ENCODE measurements at places on chromosomes 2 and 18. TPM values are rescaled to one million over a fixed set of nuclear protein-coding genes. Genes with fewer than 3 reads are reported as not detected.

Gene MXD1
- total RNA-seq = 15.8 TPM

Gene LYPD6B
- not detected for total RNA-seq

Gene NYAP2
- total RNA-seq = 0.05 TPM

Gene DSG1
- not detected for total RNA-seq

Gene UGT1A5
- total RNA-seq = not detected

Gene GPR55
- total RNA-seq = 8.9 TPM

- no peaks in the 10 kb centered on the region for H3K36me3 ChIP-seq
- no peaks in the 10 kb centered on the region for H3K4me1 ChIP-seq
- no peak overlapping the region for H3K27ac ChIP-seq
- H3K4me3 ChIP-seq = no peak overlapping the region
- DNase-seq = no peak
These were observed 174.2 kb downstream of the PRPF40A start for GRCh38 chr2:152542995-152543481.

DNA sequence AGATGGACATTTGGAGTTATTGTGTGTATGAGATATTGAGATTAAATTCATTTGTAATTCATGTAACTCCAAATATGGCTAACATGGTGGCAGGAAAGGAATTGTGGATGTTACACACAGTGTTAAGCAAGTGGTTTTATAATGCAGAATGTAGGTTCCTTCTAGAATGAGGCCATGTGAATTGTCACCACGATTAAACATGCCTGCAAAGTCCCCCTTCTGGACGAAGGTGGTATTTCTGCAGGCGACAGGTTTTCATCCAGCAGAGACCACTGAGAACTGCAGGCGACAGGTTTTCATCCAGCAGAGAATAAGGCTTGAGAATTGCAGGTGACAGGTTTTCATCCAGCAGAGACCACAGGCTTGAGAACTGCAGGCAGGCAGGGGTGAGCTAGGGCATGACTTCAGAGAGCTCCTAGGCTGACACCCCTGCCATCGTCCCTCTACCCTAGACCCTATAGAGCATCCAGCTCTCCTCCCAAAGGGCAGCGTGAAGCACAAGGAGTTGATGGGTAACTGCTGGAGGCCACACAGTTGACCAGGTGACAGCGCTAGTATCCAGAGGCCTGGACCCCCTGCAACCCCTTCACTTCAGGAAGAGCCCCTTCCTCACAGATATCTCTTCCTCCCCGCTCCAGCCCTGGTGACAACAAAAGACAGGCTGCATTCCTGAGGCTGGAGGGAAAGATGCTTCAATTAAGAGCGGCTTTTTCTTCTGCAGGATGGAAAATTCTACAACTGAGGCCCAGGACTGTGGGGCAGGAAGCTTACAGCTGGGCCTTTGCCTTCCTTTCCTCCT lies 175.8 kb downstream of the LOXHD1 start:
- no peaks in the 10 kb centered on the region for H3K4me1 ChIP-seq
- H3K36me3 ChIP-seq = no peaks in the 10 kb centered on the region
- peak; percentile 27 for DNase-seq
- no peak overlapping the region for H3K4me3 ChIP-seq

- H3K4me1 ChIP-seq = peaks cover 7% of the 10 kb centered on the region
- H3K4me3 ChIP-seq = no peak overlapping the region
- no peak for DNase-seq
- no peaks in the 10 kb centered on the region for H3K27me3 ChIP-seq
- H3K36me3 ChIP-seq = peaks cover 97% of the 10 kb centered on the region
These were observed 101.2 kb downstream of the ZNF236 start for GRCh38 chr18:76923485-76924085.

DNA sequence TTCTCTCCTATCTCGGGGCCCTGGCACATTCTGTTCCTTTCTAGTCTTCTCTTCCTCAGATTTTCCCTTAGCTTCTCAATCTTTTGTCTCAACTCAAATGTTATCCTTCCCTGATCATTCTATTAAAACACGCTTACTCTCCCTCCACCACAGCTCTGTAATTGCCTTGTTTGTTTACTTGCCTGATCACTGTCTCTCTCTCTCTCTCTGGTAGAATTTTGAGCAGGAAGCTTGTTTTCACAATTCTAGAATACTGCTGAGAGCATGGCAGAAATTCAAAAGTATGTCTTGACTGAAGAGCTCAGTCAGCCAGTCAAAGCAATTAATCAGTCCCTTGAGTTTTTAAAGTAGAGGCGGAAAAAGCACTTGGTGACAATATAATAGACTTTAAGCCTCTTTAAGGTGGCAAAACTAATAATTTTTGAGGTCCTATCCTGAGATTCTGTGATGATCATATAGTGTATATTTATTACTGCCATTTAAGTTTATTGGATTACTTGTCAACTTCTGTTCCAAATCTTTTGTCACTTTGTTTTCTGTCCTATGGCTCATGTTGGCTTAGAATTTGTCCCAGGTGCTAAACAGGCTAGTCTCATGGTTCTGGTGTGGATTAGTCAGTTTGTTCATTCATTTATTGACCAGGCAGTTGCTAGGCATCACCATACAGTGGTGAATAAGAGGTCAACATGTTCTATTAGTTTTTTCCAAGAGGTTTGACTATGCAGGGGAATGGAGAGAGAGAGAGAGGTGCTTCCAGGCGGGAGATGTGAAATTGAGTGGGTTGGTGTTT lies 2.3 kb downstream of the PSMD1 start:
- H3K27me3 ChIP-seq = peaks cover 4% of the 10 kb centered on the region
- peak overlapping the region; percentile 51 for H3K27ac ChIP-seq

- peaks cover 6% of the 10 kb centered on the region for H3K36me3 ChIP-seq
- peaks cover 19% of the 10 kb centered on the region for H3K4me1 ChIP-seq
- DNase-seq = no peak
These were observed 47.0 kb downstream of the FAM168B start for GRCh38 chr2:131046028-131046917.

DNA sequence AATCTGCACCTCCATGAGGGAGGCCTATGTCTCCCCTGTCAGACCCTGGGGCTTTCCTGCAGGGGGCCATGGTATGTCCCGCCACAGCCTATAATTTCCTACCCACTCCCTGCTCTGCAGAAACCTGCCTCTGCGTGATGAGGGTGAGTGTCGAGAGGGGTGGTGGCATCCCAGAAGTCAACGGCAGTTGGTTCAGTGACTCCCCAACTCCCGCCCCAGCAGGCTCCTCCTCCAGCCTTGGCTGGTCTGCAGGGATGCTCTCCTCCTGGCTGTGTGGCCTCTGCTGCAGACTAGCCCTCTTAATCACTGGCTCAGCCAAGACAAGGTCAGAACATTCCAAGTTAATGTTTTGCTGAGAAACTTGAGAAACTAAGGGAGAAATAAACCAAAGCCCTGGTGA lies 13.3 kb downstream of the CELF4 start:
- no peaks in the 10 kb centered on the region for H3K4me1 ChIP-seq
- DNase-seq = no peak
- peaks cover 5% of the 10 kb centered on the region for H3K27me3 ChIP-seq
- H3K27ac ChIP-seq = no peak overlapping the region
- no peaks in the 10 kb centered on the region for H3K36me3 ChIP-seq

DNA sequence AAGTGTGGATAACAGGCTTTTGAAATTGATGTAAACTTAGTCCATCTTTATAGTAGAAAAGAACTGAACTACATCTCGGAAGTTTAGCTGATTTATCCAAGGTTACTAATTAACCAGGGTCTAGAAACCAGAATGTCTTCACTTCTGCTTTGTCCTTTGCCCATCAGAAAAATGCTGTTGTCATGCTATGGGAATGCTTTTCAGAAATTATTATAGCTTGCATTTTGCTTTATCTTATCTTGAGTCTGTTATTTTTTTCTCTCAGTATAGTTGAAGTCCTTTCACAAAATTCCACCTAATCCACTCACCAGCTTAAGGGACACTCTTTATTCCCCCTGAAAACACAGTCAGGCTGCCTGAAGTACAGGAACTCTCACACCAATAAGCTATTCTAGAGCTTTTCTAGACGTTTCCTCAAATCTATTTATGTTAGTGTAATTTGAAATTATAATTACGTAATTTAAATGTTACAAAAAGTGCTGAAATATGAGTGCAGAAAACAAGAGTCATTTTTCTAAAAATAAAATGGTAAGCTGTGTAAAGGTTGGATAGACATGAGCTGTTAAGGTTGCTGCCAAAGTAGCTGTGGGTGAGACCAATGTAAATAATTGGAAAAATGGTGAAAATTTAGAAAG lies 456.3 kb downstream of the TGIF1 start:
- no peak for DNase-seq
- no peaks in the 10 kb centered on the region for H3K4me1 ChIP-seq
- no peaks in the 10 kb centered on the region for H3K36me3 ChIP-seq
- H3K27ac ChIP-seq = no peak overlapping the region

GRCh38 chr18:35290094-35290735 lies at the start of gene ZSCAN30:
TSS of gene ZSCAN30 (minus strand) at chr18:35290229. CDS start at chr18:35264352, 25,877 bp downstream.
- H3K27me3 ChIP-seq = no peaks in the 10 kb centered on the region
- peaks cover 25% of the 10 kb centered on the region for H3K36me3 ChIP-seq
- H3K4me1 ChIP-seq = peaks cover 80% of the 10 kb centered on the region
- H3K4me3 ChIP-seq = peak within 1 kb of the TSS; percentile 99
- peak within 1 kb of the TSS; percentile 98 for H3K27ac ChIP-seq

GRCh38 chr2:38765551-38765950 lies 12.5 kb upstream of the GEMIN6 start:
- no peak overlapping the region for H3K27ac ChIP-seq
- H3K4me3 ChIP-seq = no peak overlapping the region
- no peaks in the 10 kb centered on the region for H3K36me3 ChIP-seq
- no peaks in the 10 kb centered on the region for H3K4me1 ChIP-seq

DNA sequence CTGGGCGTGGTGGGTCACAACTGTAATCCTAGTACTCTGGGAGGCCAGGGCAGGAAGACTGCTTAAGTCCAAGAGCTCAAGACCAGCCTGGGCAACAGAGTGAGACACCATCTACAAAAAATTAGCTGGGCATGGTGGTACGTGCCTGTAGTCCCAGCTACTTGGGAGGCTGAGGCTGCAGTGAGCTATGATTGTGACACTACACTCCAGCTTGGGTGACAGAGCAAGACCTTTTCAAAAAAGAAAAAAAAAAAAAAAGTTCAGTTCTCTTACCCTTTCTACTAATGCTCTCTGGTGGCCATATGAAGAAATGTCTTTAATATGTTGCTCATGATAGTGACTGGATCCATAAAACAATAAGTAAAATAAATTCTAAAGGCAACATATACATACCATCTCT lies 14.9 kb downstream of the TYW5 start:
- H3K27me3 ChIP-seq = no peaks in the 10 kb centered on the region
- DNase-seq = no peak
- no peak overlapping the region for H3K27ac ChIP-seq
- no peak overlapping the region for H3K4me3 ChIP-seq

- no peaks in the 10 kb centered on the region for H3K27me3 ChIP-seq
- no peak overlapping the region for H3K27ac ChIP-seq
- peaks cover under 1% of the 10 kb centered on the region for H3K36me3 ChIP-seq
- H3K4me1 ChIP-seq = no peaks in the 10 kb centered on the region
These were observed 206.1 kb downstream of the RAB3GAP1 start for GRCh38 chr2:135258193-135258592.

DNA sequence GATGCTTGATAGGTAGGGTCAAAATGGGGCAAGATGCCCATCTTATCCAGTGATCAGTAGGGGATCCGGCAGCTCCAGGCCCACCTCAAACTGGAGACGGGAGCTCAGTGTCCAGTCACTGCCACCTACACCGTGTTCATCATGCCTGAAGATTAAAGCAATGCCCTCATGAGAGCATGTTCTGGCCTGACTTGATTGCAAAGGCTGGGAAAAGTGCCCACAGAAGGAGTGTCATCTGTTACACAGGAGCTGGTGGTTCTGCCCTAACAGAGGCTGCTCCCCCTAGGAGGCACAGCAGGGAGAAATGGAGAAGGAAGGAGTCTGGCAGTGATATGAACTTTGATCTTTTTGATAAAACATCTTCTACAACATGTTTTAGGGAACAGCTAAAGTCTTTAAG lies 92.3 kb downstream of the CCBE1 start:
- H3K27ac ChIP-seq = no peak overlapping the region
- no peaks in the 10 kb centered on the region for H3K4me1 ChIP-seq
- DNase-seq = no peak
- H3K27me3 ChIP-seq = peaks cover 13% of the 10 kb centered on the region
- H3K4me3 ChIP-seq = no peak overlapping the region

DNA sequence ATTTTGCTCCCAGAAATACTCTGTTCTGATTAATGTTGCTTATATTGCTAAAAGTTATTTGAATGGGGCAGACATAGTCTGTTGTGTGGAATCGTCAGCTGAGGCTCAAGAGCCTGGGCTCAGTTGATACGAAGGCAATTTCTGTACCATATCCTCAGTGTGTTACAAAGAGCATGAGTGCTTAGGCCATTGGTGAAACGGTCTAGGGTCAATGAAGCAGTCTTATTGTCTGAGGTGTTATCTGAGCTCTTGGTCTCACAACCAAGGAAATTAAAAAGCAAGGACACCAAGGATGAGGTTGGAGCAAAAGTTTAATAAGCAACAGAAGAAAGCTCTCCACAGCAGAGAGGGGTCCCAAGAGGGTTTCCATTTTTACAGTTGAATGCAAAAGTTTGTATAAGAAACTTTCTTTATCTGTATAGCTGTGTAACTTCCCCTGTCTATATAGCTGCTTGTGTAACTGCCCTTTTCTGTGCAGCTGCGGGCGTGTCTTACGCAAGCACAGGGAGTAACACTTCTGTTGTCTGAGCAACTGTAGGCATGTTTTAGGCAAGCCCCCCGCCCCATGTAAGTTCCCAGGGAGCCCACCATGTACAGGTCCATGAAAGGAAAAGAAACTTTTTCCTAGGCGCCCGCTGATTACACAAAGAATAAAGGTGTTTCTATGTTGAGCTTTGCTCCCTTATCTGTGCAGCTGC lies 40.6 kb upstream of the DSC1 start:
- no peak overlapping the region for H3K4me3 ChIP-seq
- no peaks in the 10 kb centered on the region for H3K36me3 ChIP-seq
- H3K27ac ChIP-seq = no peak overlapping the region
- H3K27me3 ChIP-seq = no peaks in the 10 kb centered on the region

DNA sequence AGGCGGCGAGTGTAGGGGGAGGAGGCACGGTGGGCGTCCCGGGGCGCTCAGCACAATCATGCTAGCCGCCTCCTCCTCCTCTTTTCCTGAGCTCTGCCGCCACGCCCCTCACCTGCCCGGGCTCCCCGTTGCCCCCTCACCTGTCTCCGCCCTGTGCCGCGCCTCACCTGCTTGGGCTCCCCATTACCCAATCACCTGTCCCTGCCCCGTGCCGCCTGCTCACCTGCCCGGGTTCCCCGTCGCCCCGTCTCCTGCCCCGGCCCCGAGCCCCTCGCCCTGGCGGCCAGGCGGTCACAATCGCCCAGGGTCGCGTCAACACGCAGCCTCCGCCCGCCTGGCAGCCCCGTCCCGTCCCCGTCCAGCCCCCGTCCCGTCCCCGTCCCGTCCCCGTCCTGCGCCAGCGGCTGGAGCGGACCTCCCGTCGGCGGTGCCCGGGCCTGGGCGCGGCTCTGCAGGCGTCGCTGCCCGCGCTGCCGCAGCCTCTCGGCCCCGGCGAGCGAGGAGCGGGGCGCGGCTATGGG lies at the start of gene DCDC2C:
DCDC2C (plus strand) TSS at position 340 of the 521 bp plus-strand sequence; CDS start at position 517, 177 bp downstream.
- no peaks in the 10 kb centered on the region for H3K4me1 ChIP-seq
- H3K36me3 ChIP-seq = no peaks in the 10 kb centered on the region
- H3K27me3 ChIP-seq = peaks cover 50% of the 10 kb centered on the region

DNA sequence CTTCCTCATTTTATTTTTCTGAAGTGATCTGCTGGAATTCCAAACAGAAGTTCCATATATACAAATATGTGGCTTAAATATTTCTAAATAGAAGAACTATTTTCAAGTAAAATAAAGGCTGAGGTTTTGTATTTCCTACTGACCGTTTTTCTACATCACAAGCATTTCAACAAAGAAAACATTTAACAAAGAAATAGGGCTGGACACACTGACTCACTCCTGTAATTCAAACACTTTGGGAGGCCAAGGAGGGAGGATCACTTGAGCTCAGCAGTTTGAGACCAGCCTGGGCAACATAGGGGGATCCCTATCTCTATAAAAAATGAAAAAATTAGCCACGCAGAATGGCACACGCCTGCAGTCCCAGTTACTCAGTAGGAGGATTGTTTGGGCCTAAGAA lies 44.6 kb downstream of the TANK start:
- no peaks in the 10 kb centered on the region for H3K27me3 ChIP-seq
- no peak for DNase-seq
- no peak overlapping the region for H3K4me3 ChIP-seq
